ENCODE measurements at places on chromosomes 5 and 9.

GRCh38 chr9:87880683-87881082 is 2.0 kb upstream of the SPATA31E1 start:
- DNase-seq = no peak

GRCh38 chr5:151598549-151598948 is 7.4 kb upstream of the FAT2 start:
- no peak for DNase-seq

DNA sequence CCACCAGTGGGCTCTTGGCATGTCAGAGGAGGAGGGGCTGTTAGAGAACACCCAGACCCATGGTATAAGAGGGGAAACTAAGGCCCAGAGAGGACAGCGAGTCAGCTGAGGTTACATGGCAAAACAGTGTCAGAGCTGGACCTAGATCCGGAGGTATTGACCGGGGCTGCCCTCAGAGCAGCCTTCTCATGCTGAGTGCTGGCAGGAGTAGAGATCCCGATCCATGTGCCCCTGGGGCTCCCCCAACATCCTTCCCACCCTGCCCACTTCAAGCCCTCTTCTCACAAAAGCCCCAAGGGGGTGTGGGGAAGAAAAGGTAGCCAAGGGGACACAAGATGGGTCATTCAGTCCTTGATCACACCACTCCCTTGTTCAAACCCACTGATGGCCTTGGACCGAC is 19.9 kb downstream of the CSF1R start:
- no peak for DNase-seq

DNA sequence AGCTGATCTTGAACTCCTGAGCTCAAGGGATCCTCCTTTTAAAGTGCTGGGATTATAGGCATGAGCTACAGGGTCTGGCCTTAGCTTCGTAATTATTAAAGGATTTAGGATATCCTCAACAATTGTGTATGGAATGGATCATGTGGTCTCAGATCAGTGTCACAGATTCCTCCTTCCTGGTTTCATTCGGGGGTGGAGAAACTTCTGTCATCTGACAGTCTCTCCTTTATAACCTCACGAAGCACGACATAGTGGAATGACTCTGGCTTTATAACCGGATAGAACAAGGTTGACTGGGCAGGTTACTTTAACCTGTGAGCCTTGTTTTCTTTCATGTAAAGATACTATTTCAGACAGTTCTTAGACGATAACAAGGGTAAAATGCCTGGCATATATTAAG is 4.4 kb upstream of the GNG10 start:
- no peak for DNase-seq

- peak; percentile 70 for DNase-seq
Measured at GRCh38 chr5:177309351-177310191, 2.1 kb downstream of the MXD3 start.

DNA sequence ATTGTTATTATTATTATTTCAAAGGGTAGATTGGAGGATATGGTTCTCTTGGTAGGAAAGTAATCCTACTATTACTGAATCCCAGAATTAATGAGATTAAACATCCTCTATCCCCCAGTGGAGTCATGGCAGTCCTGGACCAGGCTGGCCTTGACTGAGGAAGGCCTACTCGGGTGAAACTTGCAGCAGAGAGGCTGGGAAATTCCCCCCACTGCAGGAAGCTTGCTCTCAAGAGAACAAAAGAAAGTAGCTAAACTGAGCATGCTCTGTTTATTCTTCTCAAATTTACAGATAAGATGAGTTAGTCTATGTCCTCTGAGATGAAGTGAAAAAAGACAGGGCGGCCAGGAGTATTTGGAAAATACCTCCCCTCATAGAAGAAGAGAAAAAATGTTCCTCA is 233.9 kb upstream of the RPS23 start:
- DNase-seq = no peak

DNA sequence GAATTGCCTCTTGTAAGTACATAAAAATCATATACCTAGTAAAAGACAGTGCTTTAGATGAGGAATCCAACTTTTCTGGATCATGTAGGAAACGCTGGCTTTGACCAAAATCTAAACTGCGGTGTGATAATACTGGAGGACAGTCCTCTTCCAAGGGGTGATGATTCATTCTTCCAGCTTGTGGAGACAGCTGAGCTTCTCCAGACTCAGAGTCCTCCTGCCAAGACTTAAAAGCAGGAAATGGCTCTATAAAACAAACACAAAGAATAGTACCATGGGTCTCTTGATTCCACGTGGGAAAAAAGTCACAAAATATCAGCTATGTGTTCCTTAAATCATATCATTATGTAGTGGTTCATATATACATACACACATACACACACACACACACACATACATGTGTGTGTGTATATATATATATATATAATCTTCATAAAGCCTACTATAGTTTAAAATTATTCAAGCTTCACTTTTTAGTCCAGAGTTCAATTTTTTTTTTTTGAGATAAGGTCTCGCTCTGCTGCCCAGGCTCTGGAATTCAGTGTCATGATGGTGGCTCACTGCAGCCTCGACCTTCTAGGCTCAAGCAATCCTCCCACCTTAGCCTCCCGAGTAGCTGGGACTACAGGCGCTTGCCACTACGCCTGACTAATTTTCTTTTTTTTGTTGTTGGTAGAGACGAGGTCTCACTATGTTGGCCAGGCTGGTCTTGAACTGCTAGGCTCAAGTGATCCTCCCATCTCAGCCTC is 65.0 kb downstream of the PKD2L2 start:
- DNase-seq = no peak

DNA sequence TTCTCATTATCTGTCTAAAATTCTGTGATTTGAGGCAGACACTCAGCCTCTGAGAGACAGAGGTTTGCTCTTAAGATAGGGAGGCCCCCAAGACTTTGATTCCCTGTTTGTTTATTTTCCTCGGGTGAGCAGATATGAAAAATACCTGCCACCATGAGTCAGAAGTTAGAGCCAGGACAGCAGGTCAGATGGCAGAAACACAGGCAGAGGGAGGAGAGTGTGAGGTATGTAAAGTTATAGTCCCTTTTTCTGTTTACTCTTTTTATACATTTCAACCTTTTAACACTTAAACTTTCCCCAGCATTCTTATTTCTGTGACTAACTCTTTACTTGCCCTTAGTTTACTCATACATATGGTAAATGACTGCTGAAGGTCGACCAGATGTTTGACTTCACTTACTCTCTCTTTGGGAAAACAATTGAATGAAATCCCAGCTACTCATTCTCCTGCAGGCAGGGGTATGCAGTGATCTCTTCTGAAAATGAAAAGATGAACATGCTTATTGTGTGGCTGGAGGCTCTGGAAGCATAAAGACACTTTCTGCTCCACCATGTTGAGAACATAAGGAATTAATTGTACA is 383.8 kb downstream of the NTRK2 start:
- DNase-seq = no peak

GRCh38 chr9:33885948-33886347 is 69.0 kb downstream of the UBE2R2 start:
- DNase-seq = no peak

- no peak for DNase-seq
Measured at GRCh38 chr5:113389116-113389515, 45.7 kb downstream of the TSSK1B start.

DNA sequence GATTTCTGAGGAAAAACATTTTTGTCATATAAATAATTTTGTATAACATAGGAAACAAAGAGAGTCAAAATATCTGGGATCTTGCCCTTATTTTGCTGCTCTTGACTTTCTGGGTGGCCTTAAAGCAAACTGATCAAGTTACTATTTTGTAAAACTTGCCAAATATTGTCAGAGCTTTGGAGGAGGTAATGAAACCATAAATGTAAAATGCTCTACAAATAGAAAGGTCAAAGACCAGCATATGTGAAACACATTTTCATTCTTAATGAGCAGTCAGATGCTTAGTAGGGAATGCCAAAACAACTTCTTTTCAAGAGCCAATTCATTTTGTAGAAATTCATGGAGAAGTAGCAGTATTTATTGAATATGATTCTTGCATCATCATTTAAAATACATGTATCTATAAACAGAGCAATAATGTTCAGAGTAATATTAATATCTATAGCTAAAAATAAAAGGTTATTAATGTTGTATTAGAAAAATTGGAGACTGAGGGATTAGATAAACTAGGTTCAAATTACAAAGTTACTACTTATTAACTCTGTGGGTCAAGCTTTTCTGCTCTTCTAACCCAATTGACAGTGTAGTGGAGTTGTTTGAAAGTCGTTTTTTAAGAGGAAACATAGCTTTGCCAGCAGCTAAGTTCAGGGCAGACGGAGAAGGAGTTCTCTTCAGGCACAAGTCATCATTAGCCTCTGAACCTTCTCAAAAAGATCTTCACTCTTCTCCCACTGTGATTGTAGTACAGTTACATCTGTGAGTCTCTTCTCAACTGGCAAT is 2053.1 kb downstream of the EFNA5 start:
- no peak for DNase-seq

GRCh38 chr5:159891371-159891770 is 24.9 kb upstream of the ADRA1B start:
- no peak for DNase-seq

- DNase-seq = no peak
Measured at GRCh38 chr5:144198386-144198785, 27.7 kb downstream of the KCTD16 start.

DNA sequence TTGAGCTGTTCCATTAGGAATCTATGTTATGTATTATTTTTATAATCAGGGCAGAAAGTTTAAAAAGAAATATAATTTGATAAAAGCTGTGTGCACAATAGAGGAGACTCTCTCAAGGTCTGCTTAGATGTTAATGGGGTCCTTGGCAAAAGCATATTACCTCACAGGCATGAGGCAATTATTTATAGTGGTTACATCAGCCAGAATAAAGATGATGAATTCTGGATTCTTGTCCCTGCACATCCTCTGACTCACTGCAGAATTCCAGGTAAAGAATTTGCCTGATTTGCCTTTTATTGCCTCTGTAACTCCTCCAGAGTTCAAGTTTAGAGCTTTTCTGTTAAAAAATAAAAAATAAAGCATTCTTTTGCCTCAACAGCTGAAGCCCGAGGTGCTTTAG is 253.6 kb downstream of the MAST4 start:
- DNase-seq = no peak

DNA sequence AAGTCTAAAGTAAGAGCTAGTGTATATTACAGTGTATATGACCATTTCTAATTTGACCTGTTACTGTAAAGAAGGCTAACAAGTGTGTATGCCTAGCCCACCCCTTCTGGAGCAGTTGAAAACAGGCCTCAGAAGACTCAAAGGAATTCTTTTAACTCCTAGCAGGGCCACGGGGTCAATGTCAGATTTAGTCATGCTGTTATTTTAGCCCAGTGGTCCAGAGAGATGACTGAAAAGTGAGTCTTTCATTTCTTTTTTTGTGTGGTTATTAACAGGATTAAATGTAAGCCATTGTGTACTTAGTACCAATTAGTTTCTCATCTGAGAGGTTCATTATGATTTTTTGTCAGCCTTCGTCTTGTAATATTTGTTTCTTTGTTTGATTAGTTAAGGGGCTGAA is 24.4 kb downstream of the ZCCHC7 start:
- no peak for DNase-seq

GRCh38 chr9:97636903-97637302 is 3.3 kb downstream of the NCBP1 start:
- DNase-seq = no peak

DNA sequence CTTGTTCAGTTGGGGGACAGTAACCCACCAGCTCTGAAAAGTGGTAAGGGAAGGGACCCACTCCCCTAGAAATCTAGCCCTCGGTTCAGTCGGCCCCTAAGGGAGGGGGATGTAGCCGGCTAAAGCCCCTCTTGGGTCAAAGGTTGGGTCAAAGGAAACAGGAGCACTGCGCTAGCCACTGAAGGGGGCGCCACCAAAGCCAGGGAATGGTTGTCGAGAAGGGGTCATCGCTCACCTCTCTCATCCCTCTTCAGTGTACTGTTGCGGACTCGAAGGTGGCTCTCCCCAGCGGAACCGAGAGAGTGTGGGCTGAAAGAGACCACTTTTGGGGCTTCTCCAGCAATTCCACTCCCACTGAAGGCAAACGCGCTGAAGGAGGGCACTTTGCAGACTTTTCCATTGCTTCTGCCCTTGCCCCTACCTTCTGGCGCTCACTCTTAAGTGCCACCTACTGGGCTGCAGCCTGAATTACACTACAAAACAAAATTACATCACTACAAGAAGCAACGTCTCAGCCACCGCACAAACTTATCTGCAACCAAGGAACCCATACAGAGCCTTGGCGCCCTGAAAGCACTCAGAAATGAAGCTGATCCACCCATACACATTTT is 396.9 kb downstream of the PDE4D start:
- no peak for DNase-seq

GRCh38 chr9:96108691-96109380 is 193.1 kb downstream of the HSD17B3 start:
- DNase-seq = no peak

DNA sequence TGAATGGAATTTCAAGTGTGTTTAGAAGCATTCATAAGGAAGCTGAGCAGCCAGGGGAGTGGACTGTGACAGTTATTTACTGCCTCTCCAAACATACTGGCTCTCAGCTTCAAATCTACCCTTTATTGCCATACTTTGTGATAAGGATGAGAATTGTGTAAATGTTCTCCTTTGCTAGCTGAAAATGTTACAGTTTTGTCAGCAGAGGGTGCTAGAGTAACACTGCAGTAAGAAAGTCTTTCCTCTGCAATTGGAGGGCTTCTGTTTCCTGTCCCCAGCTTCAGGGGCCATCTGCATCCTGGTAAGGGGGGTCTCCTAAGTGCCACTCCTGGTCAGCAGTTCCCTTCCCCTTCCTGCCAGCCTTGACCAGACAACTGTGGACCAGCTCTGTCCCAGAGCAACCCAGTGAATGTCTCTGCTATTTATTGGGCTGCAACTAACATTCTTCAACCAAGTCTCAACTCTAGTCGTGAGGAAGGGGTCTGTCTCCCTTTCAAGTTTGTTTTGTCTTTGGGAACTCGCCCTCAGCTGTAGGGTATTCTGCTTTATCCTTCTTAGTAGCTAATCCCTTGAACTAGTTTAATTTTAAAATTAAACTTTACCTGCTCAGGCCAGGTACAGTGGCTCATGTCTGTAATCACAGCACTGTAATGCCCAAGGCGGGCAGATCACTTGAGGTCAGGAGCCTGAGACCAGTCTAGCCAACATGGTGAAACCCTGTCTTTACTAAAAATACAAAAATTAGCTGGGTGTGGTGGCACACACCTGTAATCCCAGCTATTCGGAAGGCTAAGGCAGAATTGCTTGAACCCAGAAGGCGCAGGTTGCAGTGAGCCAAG is 45.3 kb downstream of the RAPGEF6 start:
- DNase-seq = no peak

DNA sequence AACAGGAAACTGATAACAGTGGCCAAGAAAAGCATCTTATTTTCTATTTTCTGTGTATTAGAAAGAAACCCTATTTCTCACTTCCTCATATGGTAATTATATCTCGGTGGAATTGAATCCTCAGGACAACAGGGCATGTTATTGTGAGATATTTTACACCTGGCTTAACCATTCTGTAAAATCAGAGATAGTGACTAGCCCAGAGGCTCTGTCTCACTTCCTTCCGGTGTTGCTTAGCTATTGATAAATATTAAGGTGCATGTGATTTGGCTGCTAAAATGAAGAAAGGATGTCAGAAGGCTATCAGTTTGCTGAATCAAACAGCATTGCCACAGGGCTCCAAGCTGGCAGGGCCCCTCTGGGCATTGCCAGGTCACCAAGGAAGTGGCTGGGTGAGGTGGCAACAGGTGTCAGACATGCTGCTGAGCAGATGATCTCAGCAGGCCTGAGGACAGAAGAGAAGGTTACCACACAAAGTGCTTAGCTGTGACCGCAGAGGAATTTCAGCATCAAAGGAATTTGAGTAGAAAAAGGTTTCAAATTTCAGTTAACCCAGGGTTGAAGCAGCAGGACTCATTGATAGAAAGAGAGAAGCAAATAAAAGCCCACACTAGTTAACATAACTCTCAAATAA is 330.7 kb downstream of the PDE4D start:
- peak; percentile 46 for DNase-seq

- no peak for DNase-seq
Measured at GRCh38 chr9:95018099-95018936, 291.8 kb downstream of the AOPEP start.

Data from activated gamma-delta T cell treated with Interleukin-2 at 50 U/mL for 16 hours (primary cell).